ENCODE measurements at places on chromosomes 12 and 14. TPM values are rescaled to one million over a fixed set of nuclear protein-coding genes. Genes with fewer than 3 reads are reported as not detected.

The BATF gene
- total RNA-seq, result not detected

The KRT83 gene
- total RNA-seq, result not detected

The SERPINA9 gene
- not detected for total RNA-seq

The CD163L1 gene
- total RNA-seq, result under 0.01 TPM

The ACTR10 gene
- 39.4 TPM for total RNA-seq

The SMIM41 gene
- 2.0 TPM for total RNA-seq

The LHX5 gene
- not detected for total RNA-seq

The MAGOHB gene
- 22.9 TPM for total RNA-seq

The KCNA1 gene
- total RNA-seq, result not detected

The CTSG gene
- not detected for total RNA-seq

The SYNDIG1L gene
- total RNA-seq, result under 0.01 TPM

The FSCB gene
- not detected for total RNA-seq

The KRAS gene
- total RNA-seq, result 7.7 TPM

The KRT75 gene
- not detected for total RNA-seq

The HOXC4 gene
- 0.16 TPM for total RNA-seq

The KRT6C gene
- total RNA-seq, result not detected

The SLC6A13 gene
- total RNA-seq, result not detected

The HOXC13 gene
- not detected for total RNA-seq

The JAG2 gene
- total RNA-seq, result 2.7 TPM

The PPFIA2 gene
- total RNA-seq, result 0.09 TPM

The PRKAB1 gene
- total RNA-seq, result 9.2 TPM

Data from bronchial smooth muscle cell (primary cell).